Daoy (cell line): ENCODE measurements at places on chromosomes 5 and 9. TPM values are rescaled to one million over a fixed set of nuclear protein-coding genes. Genes with fewer than 3 reads are reported as not detected.

- peak; percentile 43 for DNase-seq
Measured at GRCh38 chr5:141617682-141618029, 1.1 kb downstream of the DIAPH1 start.

Gene GADD45G
- 9.3 and 22.6 TPM in 2 replicates for total RNA-seq

Gene DMRT1
- 0.46 and 0.60 TPM in 2 replicates for total RNA-seq

Gene PLPP7
- 5.4 and 7.1 TPM in 2 replicates for total RNA-seq

Gene TLX3
- total RNA-seq: 20.1 and 21.9 TPM in 2 replicates

Gene PCDHGA5
- 0.23 and 0.39 TPM in 2 replicates for total RNA-seq

DNA sequence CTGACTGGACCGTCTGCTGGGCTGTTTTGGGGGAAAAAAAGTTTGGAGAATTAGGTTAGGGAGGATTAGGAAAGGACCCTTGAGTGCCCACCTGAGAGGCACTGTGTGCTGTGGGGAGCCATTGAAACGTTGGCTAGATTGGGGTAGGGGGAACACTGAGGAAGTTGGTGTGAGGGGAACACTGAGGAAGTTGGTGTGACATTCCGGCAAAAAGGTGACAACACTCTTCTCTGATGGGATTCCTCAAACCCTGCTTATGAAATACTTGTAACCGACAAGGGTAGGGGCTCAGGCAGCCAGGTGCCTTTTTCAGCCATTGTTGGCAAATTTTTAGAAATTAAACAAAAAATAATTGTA is 1.0 kb downstream of the CYSTM1 start:
- DNase-seq: no peak

- no peak for DNase-seq
Measured at GRCh38 chr9:114099669-114100270, 678 bp upstream of the KIF12 start.

- no peak for DNase-seq
Measured at GRCh38 chr5:1524799-1525623, 1.3 kb upstream of the LPCAT1 start.

- DNase-seq: no peak
Measured at GRCh38 chr9:89025553-89025952, 34.3 kb downstream of the S1PR3 start.
